Skeletal muscle cell (primary cell): ENCODE measurements at places on chromosomes 13 and 19.

DNA sequence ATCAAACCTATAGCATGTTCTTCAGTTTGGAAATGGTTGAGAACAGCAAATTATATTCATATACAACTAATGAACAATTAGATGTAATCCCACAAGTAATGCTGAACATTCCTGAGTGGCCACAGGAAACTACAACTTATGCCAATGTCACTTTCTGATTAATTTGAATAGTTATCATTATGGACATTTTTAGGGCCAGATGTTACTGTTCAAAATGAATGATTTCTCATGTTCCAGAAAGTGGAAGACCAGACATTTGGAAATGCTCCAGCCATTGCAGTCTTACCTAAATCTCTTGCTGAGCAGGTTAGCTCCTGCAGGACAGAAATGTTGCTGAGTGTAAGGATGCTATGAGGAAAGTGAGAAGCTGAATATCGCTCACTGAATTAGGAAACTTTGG is 819.8 kb downstream of the PCDH9 start:
- no peak for DNase-seq

- peak; percentile 36 for DNase-seq
These were observed 60.9 kb upstream of the MED4 start for GRCh38 chr13:48155848-48156247.

DNA sequence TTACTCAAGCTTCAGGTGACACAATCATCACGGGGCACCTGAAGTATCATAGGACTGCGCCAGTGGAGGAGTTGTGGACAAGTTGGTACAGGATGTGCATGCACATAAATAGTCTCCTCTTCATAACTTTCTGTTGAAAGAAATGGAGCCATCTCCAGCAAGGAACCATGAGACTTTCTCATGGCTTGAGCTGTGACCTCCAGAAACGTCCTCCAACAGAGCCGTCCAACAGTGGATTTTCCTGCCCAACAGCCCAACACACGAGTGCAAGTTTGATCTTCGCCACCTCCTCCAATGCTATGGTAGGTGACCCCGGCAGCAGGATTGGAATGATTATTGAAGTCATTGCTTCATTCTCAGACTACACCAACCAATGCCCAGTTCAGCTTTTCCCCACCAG is 105.1 kb upstream of the ZNF507 start:
- DNase-seq = no peak

GRCh38 chr13:100347968-100348367 is 240.6 kb downstream of the GGACT start:
- no peak for DNase-seq

DNA sequence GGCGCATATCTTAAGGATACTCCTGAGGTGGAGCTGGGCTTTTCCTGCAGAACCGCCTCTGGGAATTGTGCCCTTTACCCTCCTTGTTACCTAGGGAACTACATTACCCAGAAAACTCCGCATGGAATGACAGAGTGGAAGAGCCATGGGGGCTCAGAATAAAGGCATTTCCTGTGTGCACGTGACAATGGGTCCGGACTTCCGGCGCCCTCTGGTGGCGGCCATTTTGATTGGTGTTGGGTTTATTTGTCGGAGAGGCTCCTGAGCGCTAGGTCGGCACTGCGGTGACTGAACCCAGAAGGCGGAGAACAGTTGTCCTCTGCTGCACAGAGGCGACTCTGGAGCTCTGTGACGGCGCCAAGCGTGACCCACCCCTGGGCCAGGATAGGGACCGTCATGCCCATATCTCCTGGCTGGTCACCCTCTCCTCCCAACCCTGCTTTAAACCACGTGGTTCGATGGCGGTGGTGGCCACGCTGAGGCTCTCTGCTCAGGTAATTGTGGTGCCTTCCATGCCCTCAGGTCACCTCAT is at the start of gene ZNF587B:
Gene ZNF587B (plus strand): TSS at position 229 of the 532 bp plus-strand sequence. CDS start 230 bp downstream, at position 459.
- DNase-seq = no peak

- no peak for DNase-seq
These were observed 69.1 kb upstream of the SLC7A1 start for GRCh38 chr13:29664591-29664990.

- no peak for DNase-seq
These were observed 1331.7 kb upstream of the MIR17HG start for GRCh38 chr13:90015565-90016507.

DNA sequence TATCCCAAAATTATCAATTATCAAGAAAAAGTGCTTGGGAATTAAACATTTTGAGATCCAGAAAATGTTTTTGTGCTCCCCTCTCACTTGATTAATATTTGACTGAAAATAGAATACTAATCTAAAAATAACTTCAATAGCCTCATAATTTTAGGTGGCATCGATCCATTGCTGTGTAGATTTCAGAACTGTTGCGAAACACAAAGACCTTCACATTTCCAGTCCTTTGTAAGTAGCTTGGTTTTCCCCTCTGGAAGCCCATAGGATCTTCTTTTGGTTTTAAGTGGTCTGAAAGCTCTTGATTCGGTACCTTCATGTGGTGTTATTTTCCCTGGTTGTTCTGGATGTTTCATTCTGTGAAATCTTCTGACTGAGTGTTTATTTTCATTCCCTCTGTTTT is 176.5 kb downstream of the NUFIP1 start:
- no peak for DNase-seq

GRCh38 chr13:99281811-99282263 is 23.7 kb upstream of the GPR18 start:
- DNase-seq = no peak

- no peak for DNase-seq
These were observed 1218.1 kb downstream of the SLITRK1 start for GRCh38 chr13:82664183-82664582.

- no peak for DNase-seq
These were observed 87.4 kb upstream of the UBL3 start for GRCh38 chr13:29937841-29938240.

DNA sequence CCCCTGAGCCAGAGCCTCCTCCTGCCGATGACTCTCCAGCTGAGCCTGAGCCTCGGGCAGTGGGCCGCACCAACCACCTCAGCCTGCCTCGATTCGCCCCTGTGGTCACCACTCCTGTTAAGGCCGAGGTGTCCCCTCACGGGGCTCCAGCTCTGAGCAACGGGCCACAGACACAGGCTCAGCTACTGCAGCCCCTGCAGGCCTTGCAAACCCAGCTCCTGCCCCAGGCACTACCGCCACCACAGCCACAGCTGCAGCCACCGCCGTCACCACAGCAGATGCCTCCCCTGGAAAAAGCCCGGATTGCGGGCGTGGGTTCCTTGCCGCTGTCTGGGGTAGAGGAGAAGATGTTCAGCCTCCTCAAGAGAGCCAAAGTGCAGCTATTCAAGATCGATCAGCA is 3.6 kb downstream of the KMT2B start:
- no peak for DNase-seq

DNA sequence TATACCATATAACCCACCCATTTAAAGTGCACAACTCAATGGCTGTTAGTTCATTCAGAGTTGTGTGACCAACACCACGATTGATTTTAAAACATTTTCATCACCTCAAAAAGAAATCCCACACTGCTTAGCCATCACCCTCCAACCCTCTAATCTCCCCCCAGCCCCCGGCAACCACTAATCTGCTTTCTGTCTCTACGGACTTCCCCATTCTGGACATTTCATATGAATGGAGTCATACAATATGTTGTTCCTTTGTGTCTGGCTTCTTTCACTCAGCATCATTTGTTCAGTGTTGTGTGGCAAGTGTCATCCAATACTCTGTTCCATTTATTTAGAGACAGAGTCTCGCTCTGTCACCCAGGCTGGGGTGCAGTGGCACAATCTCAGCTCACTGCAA is 4.0 kb upstream of the PNMA8B start:
- no peak for DNase-seq

DNA sequence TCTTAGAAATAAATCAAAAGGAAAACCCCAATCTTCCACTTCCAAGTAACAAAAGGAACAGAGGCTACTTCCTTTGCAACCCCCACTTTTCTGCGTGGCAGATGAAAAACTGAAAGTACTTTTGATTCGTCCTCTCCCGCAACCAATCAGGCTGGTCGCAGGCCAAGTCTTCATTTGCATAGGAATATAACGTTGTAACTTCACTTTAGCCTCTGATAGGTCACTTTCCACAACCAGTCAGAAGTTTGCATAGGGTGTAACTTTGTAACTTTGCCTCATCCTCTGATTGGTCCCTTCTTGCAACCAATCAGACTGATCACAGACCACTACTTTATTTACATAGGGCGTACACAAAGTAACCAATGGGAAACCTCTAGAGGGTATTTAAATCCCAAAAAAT is 37.2 kb downstream of the TGDS start:
- no peak for DNase-seq

DNA sequence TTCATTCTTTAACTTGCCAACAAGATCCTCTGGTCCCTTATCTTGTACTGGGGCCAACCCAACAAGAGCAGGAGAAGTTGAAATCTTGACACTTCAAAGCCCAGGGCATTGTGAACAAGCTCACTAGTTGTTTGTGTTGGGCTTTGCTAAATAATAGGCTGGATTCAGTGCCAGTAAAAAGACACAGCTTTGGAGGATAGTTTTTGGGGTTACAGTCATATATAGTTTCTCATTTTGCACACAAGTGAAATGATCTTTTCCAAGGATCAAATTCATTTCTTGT is 30.3 kb upstream of the LRCH1 start:
- DNase-seq = no peak

- no peak for DNase-seq
These were observed 15.4 kb upstream of the MATK start for GRCh38 chr19:3801412-3802096.

- no peak for DNase-seq
These were observed 47.9 kb downstream of the CERS4 start for GRCh38 chr19:8257052-8257443.

DNA sequence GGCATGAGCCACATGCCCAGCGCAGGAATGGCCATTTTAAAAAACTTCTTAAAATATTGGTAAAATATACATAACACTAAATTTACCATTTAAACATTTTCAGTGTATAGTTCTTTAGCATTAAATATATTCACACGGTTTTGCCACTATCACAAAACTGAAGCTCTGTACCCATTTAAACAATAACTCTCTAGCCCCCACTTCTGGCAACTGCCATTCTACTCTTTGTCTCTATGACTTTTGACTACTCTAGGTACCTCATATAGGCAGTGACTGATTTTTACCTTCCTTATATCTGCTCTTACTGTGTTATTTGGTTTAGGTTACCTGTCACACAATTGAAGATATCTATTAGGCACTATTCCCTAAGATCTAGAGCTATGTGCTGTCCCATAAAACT is 2.3 kb upstream of the KBTBD7 start:
- no peak for DNase-seq

DNA sequence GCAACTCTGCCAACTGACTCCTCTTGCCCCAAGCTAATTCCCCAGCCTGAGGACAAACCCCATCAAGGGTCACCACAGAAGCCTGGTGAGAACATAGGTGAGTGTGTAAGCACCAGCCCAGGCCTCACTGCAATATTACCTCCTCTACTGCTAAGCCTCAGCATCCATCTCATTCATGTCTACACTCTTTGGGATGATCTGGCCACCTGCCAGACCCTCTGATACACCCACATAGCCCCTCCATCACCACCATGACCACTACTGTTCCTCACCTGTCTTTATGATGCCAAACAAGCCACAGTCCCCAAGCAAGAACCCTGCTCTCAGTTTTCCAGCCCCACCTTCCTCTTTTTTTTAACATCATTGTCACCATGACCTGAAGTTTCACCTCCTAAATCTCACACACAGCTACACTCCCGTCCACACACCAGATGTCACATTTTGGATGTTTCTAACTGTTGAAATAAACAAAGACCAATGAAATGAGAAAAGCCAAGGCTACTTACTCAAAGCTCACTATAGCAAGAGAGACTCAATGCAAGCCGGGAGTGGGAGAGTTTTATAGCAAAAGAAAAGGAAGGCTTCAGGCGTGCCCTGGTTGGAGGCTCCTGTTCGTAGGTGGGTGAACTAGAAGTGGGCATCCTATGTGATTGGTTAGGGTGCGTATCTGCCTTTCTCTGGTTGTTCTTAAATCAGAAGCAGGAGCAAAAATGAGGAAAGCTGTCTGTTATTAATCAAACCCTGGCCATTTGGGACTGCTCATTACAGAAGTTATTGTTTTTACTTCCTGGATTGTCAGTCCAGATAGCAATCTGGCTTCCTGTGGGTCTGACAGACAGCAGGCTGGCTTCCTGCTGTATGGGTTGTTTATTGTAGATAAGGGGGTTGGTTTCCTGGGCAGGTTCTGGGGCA is 2.0 kb downstream of the ZNF792 start:
- no peak for DNase-seq

DNA sequence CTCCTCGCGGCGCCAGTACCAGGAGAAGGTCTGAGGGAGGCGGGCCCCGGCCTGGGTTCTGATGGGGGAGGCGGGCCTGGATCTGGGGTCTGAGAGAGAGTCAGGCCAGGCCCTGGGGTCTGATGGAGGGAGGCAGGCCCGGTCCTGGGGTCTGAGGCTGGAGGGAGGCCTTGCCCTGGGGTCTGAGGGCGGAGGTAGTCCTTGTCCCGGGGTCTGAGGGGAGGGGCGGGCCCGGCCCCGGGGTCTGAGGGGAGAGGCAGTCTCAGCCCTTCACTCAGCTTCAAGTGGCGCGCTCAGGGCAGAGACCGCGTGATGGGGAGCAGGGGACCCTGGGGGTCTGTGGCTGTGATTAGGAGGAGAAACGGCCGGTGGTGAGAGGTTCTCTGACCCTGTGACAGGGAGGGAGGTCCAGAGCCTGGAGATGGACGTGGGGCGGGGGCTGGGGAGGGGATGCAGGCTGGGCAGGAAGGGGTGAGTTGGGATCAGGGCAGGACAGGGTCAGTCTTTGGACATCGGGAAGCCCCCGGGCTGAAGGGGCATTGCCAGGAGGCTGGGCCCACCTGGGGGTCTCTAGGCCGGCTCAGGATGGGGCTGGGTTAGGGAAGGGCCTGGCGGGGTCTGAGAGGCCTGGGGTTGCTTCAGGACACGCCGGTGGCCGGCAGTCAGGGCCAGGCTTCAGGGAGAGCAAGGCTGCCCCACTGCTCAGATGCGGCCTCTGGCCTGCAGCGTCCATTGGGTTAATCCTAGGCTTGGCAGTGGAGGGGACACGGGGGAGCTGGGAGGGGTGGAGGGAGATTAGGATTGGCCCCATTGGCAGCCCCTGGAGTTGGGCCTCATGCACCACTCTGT is 18.7 kb downstream of the HCN2 start:
- no peak for DNase-seq

DNA sequence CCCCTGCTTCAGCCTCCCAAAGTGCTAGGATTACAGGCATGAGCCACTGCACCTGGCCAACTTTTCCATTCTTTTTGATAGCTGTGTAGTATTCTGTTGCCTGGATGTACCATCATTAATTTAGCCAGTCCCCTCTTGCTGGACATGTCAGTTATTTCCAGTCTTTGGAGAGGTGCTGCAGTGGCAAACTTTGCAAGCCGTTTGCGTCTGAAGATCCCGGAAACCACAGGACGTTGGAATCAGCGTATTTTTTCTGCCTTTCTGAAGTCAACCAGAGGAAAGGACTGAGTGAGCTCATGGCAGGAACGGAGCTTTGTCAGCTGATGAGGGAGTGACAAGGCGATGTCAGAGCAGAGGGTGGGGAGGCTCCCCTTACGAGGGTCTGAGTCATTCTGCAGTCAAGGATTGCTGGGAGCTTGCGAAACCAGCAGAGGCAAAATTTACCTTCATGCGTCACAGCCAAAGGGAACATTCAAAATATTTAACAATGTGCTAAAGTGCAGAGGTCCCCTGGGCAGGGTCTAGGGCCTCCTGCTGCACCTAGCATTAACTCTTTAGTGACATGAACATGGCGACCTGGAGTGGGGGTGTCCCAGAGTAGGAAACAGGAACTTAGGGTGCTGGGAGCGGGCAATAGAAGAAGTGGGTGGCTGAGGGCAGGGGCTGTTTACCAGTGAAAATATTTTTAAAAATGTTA is 5.6 kb downstream of the C5AR1 start:
- DNase-seq = peak; percentile 98
